ENCODE measurements at places on chromosomes 6 and 20.

DNA sequence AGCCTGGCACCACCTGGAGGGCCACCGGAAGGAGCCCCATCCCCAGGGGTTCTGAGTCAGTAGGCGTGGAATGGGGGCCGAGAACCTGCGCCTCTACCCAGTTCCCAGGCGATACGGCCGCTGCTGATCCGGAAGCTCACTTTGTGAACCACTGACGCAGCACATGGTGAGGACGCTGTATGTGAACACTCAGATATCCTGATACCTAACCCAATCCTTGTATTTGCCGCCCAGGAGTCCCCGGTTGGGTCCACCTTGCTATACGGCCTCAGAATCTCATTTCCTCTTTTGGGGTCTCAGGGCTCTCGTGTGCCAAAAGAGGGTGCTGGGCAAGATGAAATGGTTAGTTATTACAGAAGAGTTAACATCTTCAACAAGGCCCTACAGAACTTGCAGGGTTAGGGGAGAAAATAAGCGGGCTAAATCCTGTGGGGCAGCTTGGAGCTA lies 604 bp upstream of the RAB5IF start:
- no peak for DNase-seq

- no peak for DNase-seq
Observed at GRCh38 chr6:137903933-137904821, 37.1 kb downstream of the TNFAIP3 start.

DNA sequence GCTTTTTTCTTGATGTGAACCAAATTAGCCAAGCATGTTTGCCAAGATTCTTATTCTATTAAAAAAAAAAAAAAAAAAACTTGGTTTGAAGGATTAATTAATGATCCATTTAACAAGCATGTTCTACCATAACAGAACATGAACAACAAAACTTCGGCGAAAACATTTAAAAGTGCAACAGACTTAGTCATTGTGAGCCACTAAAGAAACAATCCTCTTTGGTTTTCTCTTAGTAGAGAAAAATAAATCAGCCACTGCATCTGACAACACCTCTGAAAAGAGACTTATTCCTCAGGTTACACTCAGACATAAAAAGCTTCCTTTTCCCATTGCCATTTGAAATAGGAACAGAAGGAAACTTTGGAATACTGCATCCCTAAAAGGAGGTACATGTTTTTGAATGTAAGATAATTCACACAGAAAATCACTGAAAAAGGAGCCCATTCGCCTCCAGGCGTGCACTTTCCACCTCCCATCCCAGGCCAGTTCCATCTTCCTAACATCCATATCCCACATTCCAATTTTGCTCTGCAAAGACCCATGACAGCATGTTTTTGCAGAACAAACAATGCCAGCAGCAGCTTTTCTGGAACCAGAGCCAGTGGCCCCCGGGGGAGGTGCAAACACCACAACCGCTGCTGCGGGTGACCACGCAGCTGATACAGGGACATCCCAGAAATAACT lies 79.5 kb downstream of the ZMYND8 start:
- no peak for DNase-seq

DNA sequence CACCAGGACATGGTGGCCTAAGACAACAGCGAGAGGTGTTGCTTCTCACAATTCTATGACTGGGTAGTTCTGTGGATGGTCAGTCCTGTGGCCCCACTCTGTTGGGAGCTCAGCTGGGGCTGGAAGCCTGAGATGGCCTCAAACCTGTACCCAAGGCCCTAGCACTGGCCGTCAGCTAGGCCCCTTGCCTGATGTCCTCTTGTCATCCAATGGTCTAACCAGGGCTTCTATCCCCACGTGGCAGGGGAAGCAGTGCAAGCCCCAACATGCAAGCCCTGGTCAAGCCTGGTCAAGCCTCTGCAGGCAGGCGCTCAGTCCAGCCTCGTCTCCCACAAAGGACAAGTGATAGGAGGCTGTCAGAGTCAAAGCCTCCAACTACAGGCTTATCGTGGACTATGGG lies 196.5 kb upstream of the CST7 start:
- DNase-seq, result peak; percentile 29

- DNase-seq, result no peak
Observed at GRCh38 chr6:131231103-131231502, 95.8 kb downstream of the AKAP7 start.

DNA sequence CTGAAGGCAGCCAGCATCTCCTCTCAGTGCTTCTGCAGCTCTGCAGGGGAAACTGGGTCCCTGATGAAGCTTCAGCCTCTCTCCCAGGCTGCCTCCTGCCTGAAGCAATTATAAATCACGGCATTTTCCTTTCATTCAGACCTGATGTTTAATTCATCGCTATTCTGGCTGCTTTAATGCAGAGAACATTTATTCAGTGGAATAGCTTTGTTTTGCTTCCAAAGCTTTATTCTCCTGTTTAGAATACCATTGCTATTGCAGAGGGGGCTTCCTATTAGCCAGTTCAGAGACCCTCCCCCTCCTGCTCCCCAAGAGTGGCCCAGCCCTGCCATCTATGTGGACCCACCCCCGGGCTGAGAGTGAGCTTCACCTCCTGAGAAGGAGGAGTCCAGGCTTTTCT lies 255.6 kb downstream of the LRFN2 start:
- no peak for DNase-seq

DNA sequence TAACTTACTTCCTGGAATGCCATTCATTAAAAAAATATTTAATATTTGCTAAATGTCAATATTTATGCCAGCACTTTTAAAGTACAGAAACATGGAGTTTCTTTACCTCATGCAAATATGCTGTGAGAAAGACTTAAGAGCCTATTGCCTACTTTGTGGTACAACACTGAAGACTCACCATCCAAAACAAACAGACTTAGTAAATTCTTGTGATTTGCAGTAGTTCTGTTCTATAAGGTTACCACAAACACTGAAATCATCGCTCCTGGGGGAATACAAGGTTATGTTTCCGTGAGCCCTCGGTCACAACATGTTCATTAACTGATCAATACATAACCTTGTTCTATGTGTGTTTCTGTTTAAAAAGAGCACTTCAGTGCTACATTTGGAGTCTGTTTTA lies 78.3 kb downstream of the ATG5 start:
- DNase-seq, result no peak

DNA sequence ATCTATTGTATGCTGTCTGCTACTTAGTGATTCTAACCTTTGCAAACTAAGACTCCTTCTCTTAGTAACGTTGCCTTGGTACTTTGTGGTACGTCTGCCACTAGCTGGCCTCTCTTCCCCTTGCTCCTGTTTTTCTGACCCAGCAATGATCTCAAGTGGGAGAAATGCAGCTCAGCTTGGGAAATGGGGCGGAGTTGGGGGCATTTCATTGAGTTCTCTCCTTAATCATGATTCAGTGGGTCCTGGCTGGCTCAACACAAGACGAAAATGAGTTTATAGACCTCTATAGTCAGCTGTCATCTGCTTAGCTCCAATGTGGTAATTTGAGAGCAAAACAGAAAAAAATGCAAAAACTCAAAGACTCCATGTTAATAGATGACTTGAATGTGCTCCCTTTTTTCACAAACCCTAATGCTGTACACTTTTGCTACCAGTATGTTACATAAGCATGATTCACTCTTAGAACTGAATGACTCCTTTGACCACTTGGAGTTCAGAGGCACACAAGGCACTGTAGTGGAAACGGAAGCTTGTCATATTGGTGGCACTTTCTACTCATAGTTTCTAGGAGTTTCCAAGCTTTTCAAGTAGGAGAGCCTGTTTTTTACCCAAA lies 55.3 kb upstream of the SOX4 start:
- DNase-seq, result no peak

GRCh38 chr20:38133680-38134426 lies 31.2 kb downstream of the TGM2 start:
- DNase-seq, result peak; percentile 14

- no peak for DNase-seq
Observed at GRCh38 chr6:54216336-54216735, 91.9 kb upstream of the TINAG start.

All from islet precursor cell (in vitro differentiated cells).